Small intestine (tissue), 16 donors: ENCODE measurements at places on chromosomes 2 and 18. TPM values are rescaled to one million over a fixed set of nuclear protein-coding genes. Genes with fewer than 3 reads are reported as not detected.
A peak's percentile ranks its signal among the peaks of the same experiment; 100 is the strongest.

UGT1A3 gene
- polyA plus RNA-seq = 0.22 TPM

SANBR gene
- polyA plus RNA-seq = 1.9 TPM

DNA sequence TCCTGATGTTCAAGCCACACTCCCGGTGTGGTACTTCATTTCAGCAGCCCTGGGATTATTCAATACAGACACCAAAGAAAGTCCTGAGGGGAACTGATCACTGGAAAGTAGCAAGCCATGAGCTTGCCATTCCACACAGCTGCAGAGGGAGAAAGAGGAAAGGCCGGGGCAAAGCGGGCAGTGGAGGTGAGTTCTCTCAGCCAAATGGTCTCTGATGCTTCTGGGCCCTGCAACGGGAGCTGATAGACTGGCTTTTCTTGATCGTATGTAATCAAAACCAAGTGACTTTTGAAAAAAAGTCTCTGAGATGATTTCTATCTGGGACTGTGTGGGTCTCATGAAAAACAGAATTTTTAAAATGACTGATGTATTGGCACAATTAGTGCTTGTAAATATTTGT, 152.9 kb downstream of the ALPK2 start:
- H3K4me1 ChIP-seq = no peaks in the 10 kb centered on the region
- no peaks in the 10 kb centered on the region for H3K27me3 ChIP-seq
- DNase-seq = no peak
- no peak overlapping the region for H3K4me3 ChIP-seq
- no peak overlapping the region for H3K27ac ChIP-seq

DNA sequence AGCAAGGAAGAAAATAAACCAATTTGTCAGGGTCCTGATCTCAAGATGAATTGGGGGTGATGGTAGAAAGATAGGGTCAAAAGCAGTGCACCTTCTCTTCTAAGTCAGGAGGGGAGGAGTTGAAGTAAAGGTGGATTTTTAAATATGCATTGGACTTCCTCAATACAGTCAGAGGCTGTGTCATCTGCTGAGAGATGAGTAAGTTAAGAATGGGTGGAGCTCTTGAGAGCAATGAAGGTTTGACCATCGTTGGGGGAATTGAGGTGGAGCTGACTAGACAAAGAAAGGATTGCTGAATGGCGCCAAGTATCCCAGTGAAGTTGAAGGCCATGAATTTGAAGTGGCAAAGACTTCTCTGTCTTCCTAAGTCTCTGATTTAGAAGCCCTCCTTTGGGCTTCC, 18.4 kb upstream of the CPO start:
- no peak overlapping the region for H3K4me3 ChIP-seq
- H3K27ac ChIP-seq = no peak overlapping the region

STEAP3 gene
- polyA plus RNA-seq = 5.1 TPM

BIRC6 gene
- polyA plus RNA-seq = 14.6 TPM

GRCh38 chr2:202771741-202772460, 99.7 kb downstream of the ICA1L start:
- no peak for DNase-seq
- peaks cover 13% of the 10 kb centered on the region for H3K36me3 ChIP-seq
- peaks cover 8% of the 10 kb centered on the region for H3K4me1 ChIP-seq
- no peaks in the 10 kb centered on the region for H3K27me3 ChIP-seq
- no peak overlapping the region for H3K4me3 ChIP-seq

- no peak overlapping the region for H3K4me3 ChIP-seq
- H3K36me3 ChIP-seq = no peaks in the 10 kb centered on the region
- no peaks in the 10 kb centered on the region for H3K27me3 ChIP-seq
- no peak overlapping the region for H3K27ac ChIP-seq
Measured at GRCh38 chr2:224127871-224128501, 88.9 kb upstream of the SERPINE2 start.

TMEM17 gene
- polyA plus RNA-seq = 1.2 TPM

MYL12B gene
- 1,249 TPM for polyA plus RNA-seq

GRCh38 chr2:46003903-46004473, 293.2 kb upstream of the EPAS1 start:
- peaks cover 3% of the 10 kb centered on the region for H3K4me1 ChIP-seq
- no peak overlapping the region for H3K27ac ChIP-seq
- DNase-seq = peak; percentile 67
- no peaks in the 10 kb centered on the region for H3K27me3 ChIP-seq

DNA sequence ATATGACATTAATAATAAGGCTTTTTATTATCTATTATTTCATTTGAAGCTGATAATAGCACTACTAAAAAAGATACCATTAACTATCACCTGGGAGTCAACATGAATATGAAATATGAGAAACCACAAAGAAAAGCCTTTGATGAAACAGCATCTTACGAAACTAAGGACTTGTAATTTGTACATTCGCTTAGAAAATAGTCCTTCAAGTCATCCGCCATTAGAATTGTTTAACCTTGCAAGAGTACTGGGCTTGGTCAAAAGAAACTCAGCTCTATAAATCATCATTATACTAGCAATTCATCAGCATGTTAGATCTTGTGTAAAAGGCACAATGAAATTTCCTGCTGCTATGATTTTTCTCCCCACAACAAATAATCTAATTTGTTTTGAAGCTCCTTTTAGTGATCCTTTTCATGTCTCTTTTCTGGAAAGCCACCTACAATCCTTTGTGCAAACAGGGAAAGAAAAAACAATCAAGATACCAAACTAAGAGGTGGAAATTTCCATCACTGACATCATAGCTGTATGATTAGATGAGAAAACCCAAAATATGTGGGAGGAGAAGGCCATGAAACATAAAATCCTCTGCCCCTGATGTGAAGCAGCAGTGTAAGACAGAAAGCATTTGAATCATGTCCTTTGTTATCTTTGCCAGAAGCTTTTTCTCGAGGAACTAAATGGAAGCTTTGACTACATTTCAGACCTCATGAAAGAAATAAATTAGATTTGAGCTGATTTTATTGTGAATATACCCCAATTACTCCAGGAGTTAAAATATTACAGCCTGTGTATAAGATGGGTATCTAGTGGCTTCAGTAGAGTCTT, 31.2 kb downstream of the SCN9A start:
- H3K4me3 ChIP-seq = no peak overlapping the region
- H3K4me1 ChIP-seq = no peaks in the 10 kb centered on the region
- no peaks in the 10 kb centered on the region for H3K36me3 ChIP-seq
- no peak for DNase-seq

SCN3A gene
- polyA plus RNA-seq = 0.27 TPM

DNA sequence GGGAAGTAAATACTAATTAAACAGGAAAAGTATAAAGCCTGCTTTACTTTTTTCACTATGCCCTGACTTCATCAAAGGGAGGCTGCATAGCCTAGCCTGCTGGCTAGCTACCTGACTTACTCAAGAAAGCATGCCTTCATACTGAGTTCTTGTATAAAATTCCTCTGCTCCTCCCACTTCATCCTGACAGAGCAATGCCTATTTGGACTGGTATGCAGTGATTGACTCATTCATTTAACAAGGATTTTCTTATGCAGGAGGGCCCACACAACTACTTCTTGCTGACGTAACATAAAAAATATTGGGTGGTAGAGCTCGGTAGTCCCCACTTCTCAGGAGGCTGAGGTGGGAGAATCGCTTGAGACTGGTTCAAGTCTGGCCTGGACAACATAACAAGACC, 70.5 kb downstream of the PRPF40A start:
- H3K27ac ChIP-seq = no peak overlapping the region
- H3K36me3 ChIP-seq = peaks cover 14% of the 10 kb centered on the region
- H3K4me3 ChIP-seq = no peak overlapping the region
- DNase-seq = no peak

- H3K36me3 ChIP-seq = peaks cover 3% of the 10 kb centered on the region
- peak; percentile 4 for DNase-seq
- H3K4me3 ChIP-seq = no peak overlapping the region
- H3K4me1 ChIP-seq = no peaks in the 10 kb centered on the region
- H3K27ac ChIP-seq = no peak overlapping the region
Measured at GRCh38 chr2:53740170-53740569, 27.4 kb upstream of the CHAC2 start.

- H3K27me3 ChIP-seq = no peaks in the 10 kb centered on the region
- H3K4me1 ChIP-seq = peaks cover 3% of the 10 kb centered on the region
- H3K4me3 ChIP-seq = peak overlapping the region; percentile 91
- DNase-seq = no peak
Measured at GRCh38 chr2:102736110-102736409, 25.8 kb upstream of the TMEM182 start.

DNA sequence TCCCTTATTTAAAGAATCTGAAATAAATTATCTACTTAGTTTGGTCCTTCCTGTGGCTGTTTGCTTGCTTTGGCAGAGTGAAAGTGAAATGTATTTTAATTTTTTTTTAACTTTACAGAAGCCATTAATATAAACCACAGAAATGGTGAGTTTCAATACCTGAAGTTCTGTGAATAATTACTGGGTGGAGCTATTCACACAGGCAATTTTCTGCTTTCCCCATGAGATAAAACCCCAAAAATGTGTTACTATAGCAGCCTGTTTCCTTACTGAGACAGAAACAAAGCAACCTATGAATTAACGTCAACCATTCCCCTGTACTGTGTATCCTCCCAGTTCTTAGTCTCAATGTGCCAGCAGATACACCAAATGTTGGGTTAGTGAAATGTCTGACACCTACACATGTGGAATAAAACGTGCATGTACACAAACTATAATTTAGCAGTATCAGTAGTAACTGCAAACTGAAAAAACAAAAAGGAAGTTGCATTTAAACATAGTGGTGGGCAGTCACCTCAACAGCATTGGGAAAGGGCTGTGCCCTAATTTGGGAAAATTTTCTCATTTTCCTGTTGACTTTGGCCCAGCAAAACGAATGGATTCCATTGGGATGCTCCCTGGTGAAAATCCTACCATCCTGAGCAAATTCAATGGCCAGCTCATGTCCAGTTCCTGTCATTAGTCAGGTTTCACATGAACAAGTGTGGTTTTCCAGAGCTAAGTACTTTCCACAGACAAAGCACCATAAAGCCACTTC, 73.1 kb upstream of the RMDN2 start:
- DNase-seq = no peak
- H3K27ac ChIP-seq = no peak overlapping the region
- no peak overlapping the region for H3K4me3 ChIP-seq
- H3K36me3 ChIP-seq = no peaks in the 10 kb centered on the region
- H3K27me3 ChIP-seq = no peaks in the 10 kb centered on the region

DNA sequence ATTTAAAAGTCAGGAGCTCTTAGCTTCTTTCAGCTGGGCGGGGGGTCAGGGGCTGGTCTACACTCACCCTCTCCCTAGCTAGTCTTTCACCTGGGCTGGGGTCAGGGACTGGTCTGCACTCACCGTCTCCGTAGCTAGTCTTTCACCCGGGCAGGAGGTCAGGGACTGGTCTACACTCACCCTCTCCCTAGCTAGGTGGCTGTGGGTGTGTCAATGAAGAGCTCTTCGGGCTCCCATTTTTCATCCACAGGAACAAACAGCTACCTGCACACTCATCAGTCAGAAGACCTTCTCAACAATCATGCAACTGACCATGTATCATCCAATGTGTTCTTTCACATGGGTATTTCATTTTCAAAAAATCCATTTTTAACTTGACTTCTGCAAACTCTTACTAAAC, 8.0 kb downstream of the CHST10 start:
- DNase-seq = no peak
- H3K36me3 ChIP-seq = no peaks in the 10 kb centered on the region
- H3K27ac ChIP-seq = no peak overlapping the region
- H3K4me1 ChIP-seq = no peaks in the 10 kb centered on the region
- no peak overlapping the region for H3K4me3 ChIP-seq
